Activated CD4-positive, alpha-beta T cell treated with anti-CD3 and anti-CD28 coated beads for 24 hours (primary cell): ENCODE measurements at places on chromosomes 16 and 17.

DNA sequence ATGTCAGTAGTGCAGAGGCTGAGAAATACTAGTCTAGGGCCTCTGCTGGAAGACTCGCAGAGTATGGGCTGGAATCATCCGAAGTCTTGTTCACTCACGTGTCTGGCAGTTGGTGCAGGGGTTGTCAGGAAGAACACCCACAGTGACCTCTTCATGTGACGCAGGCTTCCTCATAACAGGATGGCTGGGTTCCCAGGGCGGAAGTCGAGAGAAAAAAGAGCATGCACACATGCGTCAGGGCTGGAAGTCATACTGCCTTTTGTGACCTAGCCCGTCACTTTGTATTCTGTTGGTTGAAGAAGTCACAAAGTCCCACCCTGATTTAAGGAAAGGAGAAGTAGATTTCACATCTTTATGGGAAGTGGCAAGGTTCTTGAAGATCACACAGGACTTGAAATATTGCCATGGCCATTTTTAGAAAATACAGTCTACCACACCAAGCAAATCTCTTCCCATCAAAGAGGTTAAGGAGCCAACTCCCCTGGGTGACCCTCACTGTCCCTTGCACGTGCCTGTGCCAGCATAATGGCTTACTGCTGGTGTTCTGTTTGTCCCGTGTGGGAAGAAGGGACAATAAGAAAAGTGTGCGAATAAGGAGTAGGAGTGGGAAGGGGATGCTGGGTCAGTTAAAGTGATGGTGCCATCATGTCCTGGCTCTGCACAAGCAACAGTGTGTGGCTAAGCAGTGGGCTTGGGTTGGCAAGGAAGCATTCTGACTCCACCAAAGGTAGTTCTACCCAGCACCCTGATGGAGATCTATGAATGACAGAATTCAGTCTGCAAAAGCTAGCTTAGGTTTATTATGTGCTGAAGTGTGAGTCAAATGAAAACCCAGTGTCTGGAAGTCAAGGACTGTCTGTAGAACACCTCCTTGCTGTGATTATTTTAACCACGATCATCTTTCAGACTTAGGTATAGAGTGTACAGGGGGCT lies 28.1 kb downstream of the HEATR3 start:
- no peak for DNase-seq

- no peak for DNase-seq
Observed at GRCh38 chr17:5508810-5509209, 22.4 kb downstream of the MIS12 start.

DNA sequence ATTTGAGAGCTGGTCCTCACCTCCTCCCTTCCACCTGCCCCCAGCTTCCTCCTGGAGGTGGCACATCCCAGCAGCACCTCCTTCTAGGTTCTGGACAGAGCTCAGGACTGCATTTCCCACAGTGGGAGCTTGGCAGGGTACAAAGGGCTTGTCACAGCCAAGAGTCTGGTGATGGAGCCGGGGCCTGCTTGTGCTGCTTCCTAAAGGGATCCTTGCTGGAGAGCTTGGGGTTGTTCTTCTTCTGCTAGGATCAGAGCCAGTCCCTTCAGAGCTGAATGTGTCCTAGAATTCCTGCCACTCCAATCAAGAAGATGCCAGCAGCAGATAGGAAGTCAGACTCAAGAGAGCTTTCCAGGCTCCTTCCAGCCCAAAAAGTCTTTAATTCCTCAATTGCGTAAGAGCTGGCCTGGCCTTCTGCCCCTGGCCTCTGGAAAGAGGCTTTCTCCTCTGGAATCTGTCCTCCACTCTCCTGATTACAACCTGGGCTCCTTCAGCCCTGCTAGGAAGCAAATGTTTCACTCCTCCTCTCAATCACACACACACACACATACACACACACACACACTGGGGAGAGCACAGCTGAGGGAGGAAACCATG lies 4.4 kb downstream of the CD300E start:
- no peak for DNase-seq

GRCh38 chr17:45149037-45149668 lies 878 bp downstream of the HEXIM1 start:
- peak; percentile 58 for DNase-seq

DNA sequence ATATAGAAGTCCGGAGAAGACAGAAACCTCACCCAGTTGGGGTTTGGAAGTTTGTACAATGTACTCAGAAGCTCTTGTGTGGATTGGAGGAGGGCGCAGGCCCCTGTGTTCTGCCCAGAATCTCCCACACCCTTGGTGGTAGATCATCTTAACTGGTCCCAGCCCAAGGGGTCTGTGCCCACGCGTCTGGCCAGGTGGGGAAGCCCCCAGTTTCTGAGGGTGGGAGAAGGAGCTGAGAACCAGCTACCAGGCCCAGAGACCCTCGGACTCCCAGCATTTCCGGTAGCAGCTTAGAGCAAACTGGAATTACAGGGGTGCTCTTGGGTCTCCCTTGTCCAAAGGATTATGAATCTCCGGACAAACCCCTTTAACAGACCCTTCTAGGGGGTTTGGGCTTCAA lies 2.3 kb upstream of the PPP1R9B start:
- no peak for DNase-seq

GRCh38 chr16:1450218-1450617 lies 5.9 kb upstream of the CCDC154 start:
- DNase-seq = no peak

GRCh38 chr16:14371778-14372431 lies 258.2 kb downstream of the PARN start:
- no peak for DNase-seq

GRCh38 chr17:74987418-74987908 lies at the start of gene CDR2L:
CDR2L (plus strand) TSS chr17:74987632; CDS start chr17:74988044, 412 bp downstream.
- DNase-seq = peak; percentile 90

GRCh38 chr17:78969865-78970264 lies 9.9 kb downstream of the LGALS3BP start:
- DNase-seq = no peak

DNA sequence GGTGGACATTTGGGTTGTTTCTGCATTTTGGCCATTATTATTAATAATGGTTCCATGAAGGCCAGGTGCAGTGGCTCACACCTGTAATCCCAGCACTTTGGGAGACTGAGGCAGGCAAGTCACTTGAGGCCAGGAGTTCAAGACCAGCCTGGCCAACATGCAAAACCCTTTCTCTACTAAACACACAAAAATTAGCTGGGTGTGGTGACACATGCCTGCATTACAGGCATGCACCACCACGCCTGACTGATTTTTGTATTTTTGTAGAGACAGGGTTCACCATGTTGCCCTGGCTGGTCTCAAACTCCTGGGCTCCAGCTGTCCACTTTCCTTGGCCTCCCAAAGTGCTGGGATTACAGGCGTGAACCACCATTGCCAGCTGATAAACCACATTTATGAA lies 58.5 kb downstream of the TNFRSF13B start:
- no peak for DNase-seq

- no peak for DNase-seq
Observed at GRCh38 chr16:3838600-3839401, 41.7 kb downstream of the CREBBP start.

DNA sequence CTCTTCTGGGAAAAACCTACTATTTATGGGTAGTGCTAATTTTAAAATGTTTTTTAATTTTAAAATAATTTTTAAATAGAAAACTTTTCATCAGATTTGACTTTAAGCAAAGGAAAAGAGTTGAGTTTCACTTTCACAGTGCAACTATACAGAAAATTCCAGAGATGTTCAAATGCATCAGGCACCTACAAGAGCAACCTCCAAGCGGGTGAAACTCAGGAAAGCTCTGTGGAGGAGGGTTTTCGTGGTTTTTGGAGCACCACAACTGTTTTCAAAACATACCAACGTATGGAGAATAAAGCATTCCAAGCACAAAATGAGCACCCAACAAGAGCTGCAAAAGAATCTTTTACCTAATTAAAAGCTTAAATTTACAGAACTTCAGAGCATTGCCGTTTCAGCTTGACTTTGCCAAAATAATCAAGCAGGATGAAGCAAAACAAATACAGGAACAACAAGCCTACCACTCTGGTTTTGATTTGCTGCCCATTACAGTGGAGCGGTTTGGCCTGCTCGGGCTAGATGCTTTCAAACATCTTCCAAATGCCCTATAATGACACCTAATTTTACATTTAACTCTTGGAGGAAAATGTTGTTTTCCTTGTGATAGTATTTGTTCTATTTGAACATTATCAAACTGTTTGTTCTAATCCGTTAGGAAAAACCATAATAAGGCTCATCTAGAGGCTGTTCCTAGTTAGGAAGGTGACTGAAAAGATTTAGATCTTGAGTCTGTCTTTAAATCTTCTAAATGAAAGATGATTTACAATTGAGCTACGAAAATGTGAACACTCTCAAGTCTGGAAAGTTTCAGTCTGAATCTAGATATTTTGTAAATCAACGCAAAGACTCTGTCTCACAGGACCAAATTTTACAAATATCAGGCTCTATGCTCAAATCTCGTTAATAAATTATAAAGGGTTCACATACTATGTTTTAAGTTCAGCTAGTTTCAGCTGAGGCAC lies 34.5 kb downstream of the NACA2 start:
- DNase-seq = no peak

GRCh38 chr17:63474174-63474573 lies 2.7 kb upstream of the ACE start:
- no peak for DNase-seq

- no peak for DNase-seq
Observed at GRCh38 chr16:30767767-30768465, 5.8 kb downstream of the RNF40 start.

GRCh38 chr16:69197573-69197972 lies 10.6 kb downstream of the SNTB2 start:
- no peak for DNase-seq

DNA sequence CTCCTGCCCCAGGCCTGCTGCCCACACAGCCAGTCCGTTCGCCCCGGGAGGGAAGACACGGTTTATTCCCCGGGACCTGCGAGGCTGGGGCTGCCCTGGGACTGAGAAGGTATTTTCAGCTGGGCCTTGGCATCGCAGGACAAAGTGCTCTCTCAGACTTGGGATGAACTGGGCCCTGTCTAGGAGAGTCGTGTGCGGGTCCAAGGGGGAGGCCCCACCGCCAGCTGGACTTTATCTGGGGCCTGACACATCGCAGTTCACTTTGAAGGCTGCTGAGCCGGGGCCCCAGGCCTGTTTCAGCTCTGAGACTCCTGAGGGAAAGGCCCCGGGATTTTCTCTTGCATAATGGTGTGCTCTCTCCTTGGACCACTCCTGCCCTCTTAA lies 6.8 kb downstream of the CRISPLD2 start:
- no peak for DNase-seq

GRCh38 chr16:19238406-19238805 lies 47.1 kb upstream of the CLEC19A start:
- DNase-seq = no peak

GRCh38 chr17:34579979-34580684 lies 750 bp downstream of the TMEM132E start:
- DNase-seq = no peak

DNA sequence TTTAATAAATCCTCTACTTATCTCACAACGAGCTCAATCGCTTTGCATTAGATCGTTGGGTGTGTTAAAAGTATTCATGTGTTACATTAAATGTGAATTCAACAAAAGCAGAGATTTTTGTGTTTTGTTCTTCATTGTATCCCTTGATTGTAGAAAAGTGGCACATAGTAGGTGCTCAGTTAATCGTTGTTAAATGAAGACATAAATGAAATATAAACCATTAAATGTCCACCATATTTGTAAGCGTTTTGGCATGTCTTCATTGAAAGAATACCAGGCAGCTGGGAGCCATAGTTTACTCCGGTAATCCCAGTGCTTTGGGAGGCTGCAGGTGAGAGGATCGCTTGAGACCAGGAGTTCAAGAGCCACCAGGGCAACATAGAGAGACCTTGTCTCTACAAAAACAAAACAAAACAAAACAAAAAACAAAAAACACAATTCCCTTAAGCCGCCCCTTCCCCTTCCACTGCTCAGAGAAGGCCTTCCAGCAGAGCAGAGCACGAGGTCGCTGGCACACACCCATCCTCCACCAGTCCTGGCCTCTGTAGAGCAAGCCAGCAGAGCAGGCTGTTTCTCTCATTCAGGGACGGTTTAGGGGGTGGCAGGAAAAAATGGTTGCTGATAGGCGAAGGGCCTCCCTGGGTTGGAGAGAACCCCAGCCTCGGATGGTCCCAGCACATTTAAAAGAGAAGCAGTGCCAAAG lies 673 bp upstream of the CHD9 start:
- DNase-seq = no peak

GRCh38 chr16:12891836-12892235 lies 9.6 kb upstream of the SHISA9 start:
- no peak for DNase-seq

DNA sequence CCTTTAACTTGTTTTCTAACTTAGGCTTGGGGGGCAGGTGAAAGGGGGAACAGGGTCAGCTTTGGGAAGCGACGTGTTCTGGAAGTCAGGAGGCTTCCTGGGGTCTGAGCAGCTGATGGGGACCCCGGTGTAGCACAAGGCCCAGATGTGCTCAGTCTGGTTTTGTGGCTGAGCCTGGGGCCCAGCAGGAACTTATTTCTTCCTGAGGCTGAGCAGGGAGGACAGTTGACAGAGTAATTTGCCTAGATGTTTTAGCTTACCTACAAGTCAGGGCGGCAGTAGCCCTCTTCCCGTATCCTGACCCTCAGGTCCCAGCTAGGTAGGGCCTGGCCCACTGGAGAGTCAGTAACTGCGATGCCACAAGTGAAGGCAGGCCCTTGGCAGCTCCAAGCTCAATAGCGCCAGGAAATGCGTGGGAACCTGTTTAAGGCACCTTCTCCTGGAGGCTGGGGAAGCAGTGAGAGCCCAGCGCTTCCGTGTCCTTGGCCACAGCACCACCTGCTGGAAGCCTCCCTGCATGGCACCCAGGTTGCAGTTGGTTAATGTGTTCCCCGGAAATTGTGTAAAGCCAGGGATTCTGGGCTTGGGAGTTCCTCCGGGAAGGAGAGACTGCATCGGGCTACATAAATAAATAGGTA lies 5.2 kb downstream of the CCR7 start:
- peak; percentile 81 for DNase-seq

GRCh38 chr16:23952128-23952970 lies 116.6 kb downstream of the PRKCB start:
- no peak for DNase-seq

- no peak for DNase-seq
Observed at GRCh38 chr17:53253956-53254597, 568.6 kb upstream of the KIF2B start.

DNA sequence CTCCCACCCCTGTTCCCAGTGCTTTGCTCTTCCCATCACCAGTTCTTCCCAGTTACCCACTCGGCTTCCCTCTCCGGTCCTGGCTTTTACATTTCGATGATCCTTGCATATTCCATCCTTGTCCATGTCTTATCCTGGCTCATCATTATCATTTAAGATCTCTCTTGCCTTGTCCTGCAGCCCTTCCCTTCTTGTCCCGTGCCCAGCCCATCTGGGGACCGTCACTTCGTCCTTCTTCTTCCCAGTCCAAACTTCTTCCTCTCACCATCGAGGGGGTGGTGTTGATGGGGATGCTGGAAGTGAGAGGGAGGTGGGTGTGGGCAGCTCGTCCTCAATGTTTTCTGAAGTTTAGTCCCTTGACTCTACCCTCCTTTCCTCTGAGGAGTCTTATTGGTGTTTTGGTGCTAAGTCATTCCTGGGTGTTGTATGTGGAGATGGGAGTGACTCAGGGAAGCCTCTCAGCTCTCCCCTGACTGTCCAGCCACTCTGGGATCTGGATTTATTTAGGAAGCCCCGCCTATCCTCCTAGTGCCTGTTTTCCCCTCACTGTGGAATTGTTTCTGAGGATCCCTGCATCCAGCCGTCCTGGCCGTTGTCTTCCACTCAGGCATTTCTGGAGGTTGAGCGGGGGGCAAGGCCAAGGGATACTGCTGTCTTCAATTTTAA lies 975 bp downstream of the SNX29 start:
- no peak for DNase-seq

- DNase-seq = no peak
Observed at GRCh38 chr16:63921737-63922295, 1200.0 kb downstream of the CDH11 start.
